ENCODE measurements at places on chromosomes 16 and 17.

DNA sequence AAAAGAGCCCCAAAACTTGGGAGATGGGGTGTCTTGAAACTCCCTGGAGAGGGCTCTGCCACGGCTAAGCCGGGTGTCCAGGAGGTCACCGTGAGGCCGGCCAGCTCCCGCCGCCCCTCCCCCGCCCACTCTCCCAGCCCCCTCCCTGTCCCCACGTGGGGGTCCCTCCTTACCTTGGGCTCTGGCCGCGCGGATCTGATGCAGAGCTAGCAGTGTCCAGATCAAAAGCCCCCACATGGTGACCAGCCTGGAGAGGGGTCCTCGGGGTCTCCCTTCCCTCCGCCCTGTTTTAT, 447 bp downstream of the SDK2 start:
- no peak for DNase-seq

- no peak for DNase-seq
These were observed 205.6 kb downstream of the FOXL1 start for GRCh38 chr16:86783636-86784626.

DNA sequence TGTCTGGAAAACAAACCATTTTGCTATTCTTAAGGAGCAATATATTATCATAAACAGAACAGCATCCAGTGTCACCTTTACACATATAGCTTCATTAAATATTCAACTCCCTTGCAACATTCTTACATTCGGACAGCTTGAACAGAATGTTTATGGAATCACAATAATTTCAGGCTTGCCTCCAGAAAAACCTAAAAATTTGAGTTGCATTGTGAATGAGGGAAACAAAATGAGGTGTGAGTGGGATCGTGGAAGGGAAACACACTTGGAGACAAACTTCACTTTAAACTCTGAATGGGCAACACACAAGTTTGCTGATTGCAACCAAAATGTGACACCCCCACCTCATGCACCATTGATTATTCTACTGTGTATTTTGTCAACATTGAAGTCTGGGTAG, 51.4 kb downstream of the TBC1D26 start:
- DNase-seq, result no peak

- DNase-seq, result no peak
These were observed 25.2 kb upstream of the PRKCA start for GRCh38 chr17:66277191-66277590.

GRCh38 chr17:75635610-75636202, 2.5 kb downstream of the SMIM5 start:
- no peak for DNase-seq

- DNase-seq, result no peak
These were observed 201.8 kb upstream of the FOXF1 start for GRCh38 chr16:86308514-86308913.

Measured in HL-60 (cell line).